NCI-H1694 treated with DMSO at 0.1 percent for 48 hours (cell line): ENCODE measurements at places on chromosomes 5 and 9.
A peak's percentile ranks its signal among the peaks of the same experiment; 100 is the strongest.

- no peak for DNase-seq
Observed at GRCh38 chr5:957748-958485, 50.7 kb upstream of the NKD2 start.

DNA sequence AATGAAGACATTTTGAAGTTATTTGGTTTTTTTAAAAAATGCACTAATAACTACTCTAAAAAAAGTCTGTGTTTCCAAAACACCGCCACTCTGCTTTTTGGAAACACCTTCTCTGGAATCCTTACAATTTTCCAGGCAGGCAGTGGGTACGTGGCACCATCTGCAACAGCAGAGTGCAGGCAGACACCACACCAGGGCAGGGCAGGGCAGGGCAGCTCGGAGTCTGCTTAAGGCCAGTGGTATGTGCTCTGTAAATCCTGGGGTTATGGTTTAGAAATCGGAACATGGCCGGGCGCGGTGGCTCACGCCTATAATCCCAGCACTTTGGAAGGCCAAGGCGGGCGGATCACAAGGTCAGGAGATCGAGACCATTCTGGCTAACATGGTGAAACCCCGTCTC is 97.6 kb downstream of the TLE1 start:
- no peak for DNase-seq

DNA sequence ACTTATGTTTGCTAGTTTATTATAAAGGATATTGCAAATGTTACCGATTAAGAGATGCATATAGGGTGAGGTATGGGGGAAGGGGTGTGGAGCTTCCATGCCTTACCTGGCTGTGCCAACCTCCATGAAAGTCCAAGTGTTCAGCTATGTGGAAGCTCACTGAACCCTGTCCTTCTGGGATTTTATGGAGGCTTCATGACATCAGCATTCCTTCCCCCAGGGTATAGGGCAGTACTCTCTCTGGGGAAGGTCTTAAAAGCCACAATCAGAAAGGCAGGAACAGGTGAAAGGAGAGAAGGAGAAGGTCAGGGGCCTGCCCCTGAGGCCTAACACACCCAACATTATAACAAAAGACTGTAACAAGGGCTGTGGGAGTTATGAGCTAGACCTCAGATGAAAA is 592.6 kb downstream of the PDE4D start:
- DNase-seq: no peak

GRCh38 chr9:95876138-95876444 is 600 bp downstream of the ERCC6L2 start:
- no peak for DNase-seq

DNA sequence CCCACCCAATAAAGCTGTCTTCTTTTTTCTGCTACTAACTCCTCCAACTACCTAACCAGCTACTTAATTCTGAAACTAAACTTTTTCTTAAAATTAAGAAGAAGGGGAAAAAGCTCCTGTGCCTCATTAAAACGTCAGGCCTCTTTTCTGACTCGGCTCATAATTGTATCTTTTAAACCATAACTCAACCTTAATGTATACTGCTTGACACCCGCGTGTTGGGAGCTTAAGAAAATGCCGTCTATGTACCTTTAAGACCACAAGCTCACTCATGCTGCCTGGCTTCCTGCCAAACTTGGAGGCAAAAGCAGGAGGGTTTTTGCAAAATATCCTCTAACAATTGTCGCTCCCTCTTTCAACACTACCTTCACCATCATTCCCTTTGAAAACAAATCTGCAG is 5.0 kb downstream of the EBF1 start:
- DNase-seq: peak; percentile 64

- DNase-seq: no peak
Observed at GRCh38 chr9:20441711-20442423, 180.4 kb downstream of the MLLT3 start.

- no peak for DNase-seq
Observed at GRCh38 chr5:3377831-3378230, 217.8 kb upstream of the IRX1 start.

DNA sequence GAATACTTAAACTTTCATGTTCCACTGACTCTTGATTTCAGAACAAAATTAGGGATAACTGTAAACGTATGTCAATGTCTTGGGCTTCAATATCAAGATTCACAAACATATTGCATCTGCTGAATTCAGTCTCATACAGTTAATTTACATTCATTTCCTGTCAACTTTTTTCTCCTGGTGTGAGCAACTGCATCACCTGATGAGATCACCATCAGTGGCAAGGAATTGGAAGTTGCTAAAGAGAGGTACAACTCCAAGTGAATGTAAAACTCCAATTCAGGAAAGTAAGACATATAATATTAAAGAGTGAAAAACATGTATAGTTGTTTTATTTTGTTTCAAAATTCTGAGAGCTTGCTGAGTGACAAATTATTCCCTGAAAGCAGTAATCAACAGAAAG is 1336.2 kb upstream of the C9orf72 start:
- no peak for DNase-seq

DNA sequence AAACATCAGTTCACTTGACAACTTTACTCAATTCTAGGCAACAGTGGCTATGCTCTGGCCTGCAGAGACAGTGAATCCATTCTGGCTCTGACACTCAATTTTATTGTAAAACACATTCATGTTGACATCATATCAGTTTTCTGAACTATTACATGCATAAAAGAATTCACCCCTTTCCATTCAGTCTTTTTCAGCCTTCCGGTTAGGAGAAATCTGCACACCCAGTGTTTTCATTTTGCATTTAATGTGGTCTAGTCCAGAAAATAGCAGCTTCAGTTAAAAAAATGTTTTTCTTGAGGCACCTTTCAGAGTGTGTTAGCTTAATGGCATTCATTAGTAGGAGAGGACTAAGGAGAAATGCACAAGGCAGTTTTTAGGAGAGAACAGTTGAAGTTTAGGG is 95.1 kb downstream of the PBX3 start:
- DNase-seq: no peak

DNA sequence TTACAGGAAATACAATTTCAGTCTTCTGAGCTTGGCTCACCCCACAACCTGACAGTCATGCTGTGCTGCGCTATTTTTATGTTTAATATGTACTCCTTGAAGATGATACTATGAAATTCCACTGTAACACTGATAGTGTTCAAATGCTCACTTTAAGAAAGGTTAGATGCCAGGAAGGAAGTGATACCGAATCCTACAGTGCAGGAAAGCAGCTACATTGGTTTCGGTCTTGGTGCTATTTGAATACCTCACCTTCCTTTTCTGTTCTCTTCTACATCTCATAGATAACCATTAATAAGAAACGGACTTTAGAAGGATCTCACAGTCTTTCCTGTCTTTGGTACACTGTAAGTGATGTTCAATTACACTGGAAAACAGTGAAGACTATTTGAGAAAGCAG is 117.6 kb downstream of the SEMA5A start:
- DNase-seq: no peak

DNA sequence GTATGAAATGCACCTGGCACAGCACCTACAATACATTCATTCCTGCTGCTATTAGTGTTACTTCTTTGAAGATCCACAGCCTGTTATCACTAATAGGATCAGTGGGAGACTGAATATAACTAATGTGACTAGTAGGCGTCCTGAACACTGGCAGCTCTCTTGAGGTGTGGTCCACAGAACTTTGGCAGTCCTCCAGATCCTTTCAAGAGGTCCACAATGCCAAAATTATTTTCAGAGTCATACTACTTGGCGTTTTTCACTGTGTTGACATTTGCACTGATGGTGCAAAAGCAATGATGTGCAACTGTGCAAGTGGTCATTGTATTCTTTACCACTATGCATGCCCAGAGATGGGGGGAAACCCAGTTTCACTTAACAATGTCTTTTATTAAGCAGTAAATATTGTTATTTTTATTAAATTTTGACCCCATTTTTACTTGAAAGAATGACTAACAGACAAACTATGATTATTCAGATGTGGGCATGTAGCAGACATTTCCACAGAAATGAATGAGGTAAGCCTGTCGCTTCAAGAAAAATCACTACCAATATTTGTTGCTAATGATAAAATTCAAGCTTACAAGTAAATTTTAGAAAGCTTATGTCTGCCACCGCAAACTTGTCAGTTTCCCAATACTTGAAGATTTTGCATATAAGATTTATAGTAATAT is 48.9 kb downstream of the ADRB2 start:
- DNase-seq: no peak

GRCh38 chr5:158639881-158640592 is 459.7 kb downstream of the EBF1 start:
- DNase-seq: peak; percentile 24

GRCh38 chr9:18477719-18478118 is 3.8 kb downstream of the ADAMTSL1 start:
- DNase-seq: no peak

GRCh38 chr5:80255431-80255810 is 427 bp downstream of the SERINC5 start:
- peak; percentile 44 for DNase-seq
